ENCODE measurements at places on chromosomes 13 and 19. TPM values are rescaled to one million over a fixed set of nuclear protein-coding genes. Genes with fewer than 3 reads are reported as not detected.

Gene ZSWIM4
- 21.5 TPM for total RNA-seq

GRCh38 chr13:24168979-24169378, 8.5 kb downstream of the SPATA13 start:
- peaks cover 19% of the 10 kb centered on the region for H3K27me3 ChIP-seq
- H3K36me3 ChIP-seq, result no peaks in the 10 kb centered on the region
- H3K4me3 ChIP-seq, result no peak overlapping the region
- DNase-seq, result no peak

Gene C19orf81
- total RNA-seq, result 3.5 TPM

DNA sequence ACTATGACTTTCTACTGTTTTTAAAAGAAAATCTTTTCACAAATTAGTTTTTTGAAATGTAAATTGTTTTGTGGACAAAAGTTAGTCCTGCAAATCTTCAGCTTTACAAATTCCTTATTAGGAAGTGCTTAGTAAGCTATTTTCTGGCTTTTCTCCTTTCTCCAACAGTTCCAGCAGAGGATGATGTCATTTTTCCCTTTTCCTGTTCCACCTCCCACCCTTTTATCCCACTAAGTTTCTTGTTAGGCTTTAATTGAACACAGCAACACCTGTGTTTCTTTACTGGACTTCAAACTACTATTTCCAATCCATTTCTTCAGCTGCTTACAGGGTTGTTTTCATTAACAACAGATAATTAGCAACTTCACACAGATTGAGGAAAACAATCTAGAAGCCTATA, 389.2 kb downstream of the NDFIP2 start:
- peak overlapping the region; percentile 86 for H3K27ac ChIP-seq
- DNase-seq, result no peak
- H3K4me3 ChIP-seq, result no peak overlapping the region
- H3K36me3 ChIP-seq, result no peaks in the 10 kb centered on the region
- H3K27me3 ChIP-seq, result no peaks in the 10 kb centered on the region

GRCh38 chr19:16527971-16528521, 14.2 kb downstream of the CHERP start:
- no peak for DNase-seq
- no peaks in the 10 kb centered on the region for H3K27me3 ChIP-seq
- H3K4me3 ChIP-seq, result no peak overlapping the region
- H3K27ac ChIP-seq, result peak overlapping the region; percentile 25
- H3K4me1 ChIP-seq, result peaks cover 3% of the 10 kb centered on the region

Gene LILRB3
- not detected for total RNA-seq

- peak overlapping the region; percentile 89 for H3K27ac ChIP-seq
- H3K4me1 ChIP-seq, result peaks cover 16% of the 10 kb centered on the region
- no peaks in the 10 kb centered on the region for H3K27me3 ChIP-seq
- DNase-seq, result no peak
- peaks cover 5% of the 10 kb centered on the region for H3K36me3 ChIP-seq
- peak overlapping the region; percentile 87 for H3K4me3 ChIP-seq
Measured at GRCh38 chr13:20901668-20902437, 693 bp downstream of the XPO4 start.

Gene IGFL1
- not detected for total RNA-seq

Gene SLC7A9
- total RNA-seq, result 1.2 TPM

Gene NOVA2
- 0.51 TPM for total RNA-seq

- no peak overlapping the region for H3K4me3 ChIP-seq
- H3K36me3 ChIP-seq, result no peaks in the 10 kb centered on the region
Measured at GRCh38 chr19:33777351-33777750, 19.3 kb upstream of the KCTD15 start.

Gene SDHAF1
- 12.0 TPM for total RNA-seq

DNA sequence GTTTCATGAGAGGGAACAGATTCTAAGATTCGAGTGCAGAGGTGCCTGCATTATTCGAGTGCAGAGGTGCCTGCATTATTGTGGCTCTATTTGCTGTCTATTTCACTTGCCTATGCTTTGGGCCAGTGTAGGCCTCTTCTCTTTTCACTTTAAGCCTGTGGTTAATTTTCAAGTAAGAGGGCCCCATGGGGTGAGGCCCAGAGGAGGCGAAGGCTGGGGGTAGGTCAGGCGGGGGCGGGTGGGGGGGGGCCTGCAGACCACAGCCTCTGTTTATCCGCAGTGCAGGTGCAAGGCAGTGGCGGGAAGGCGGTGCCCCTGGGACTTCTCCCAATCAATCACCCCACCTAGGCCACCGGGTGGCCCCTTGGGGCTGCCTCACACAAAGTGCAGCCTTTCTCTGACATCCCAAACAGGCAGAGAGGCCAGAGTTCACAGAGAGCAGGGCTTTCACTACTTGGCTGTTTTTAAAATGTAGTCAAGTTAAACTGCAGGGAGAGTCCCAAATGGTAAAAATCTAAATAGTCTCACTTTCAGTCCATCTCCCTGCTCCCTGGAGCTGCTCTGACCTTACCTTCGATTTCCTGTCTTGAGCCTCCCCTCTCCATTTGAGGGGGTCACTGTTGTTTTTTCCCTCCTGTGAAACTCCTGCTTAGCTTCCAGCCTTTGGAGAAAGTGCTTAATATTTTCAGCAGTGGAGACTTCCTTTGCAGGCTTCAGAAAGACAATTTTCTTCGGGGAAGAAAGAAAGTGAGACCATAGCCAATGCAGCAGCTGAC, 249.0 kb downstream of the DLEU7 start:
- H3K4me3 ChIP-seq, result no peak overlapping the region
- H3K27me3 ChIP-seq, result peaks cover 4% of the 10 kb centered on the region
- no peaks in the 10 kb centered on the region for H3K36me3 ChIP-seq
- H3K4me1 ChIP-seq, result peaks cover 21% of the 10 kb centered on the region
- H3K27ac ChIP-seq, result no peak overlapping the region
- no peak for DNase-seq

DNA sequence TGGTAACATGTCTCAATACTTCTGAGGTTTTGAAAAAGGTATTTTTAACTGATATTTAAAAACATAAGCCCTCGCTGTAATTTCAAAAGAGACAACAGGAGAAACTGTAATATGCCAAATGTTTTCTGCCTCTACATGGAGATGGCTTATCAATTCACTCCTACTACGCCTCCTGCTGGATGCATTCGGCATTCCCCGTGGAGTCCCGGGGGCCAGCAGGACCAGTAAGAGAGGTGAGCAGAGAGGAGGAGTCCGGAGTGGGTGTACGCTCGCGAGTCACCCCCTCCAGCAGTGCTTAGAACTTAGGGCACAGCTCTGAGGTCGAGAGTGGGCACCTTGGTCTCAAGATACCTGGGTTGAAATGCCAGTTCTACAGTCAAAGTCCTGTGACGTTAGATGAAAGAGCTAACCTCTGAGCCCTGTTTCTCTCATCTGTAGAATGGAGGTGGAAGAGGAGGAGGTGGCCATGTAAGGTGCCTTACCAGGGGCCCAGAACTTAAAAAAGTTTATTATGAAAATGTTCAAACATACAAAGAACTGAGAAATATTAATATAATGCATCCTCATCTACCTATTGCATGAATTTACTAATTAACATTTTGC, 110.2 kb downstream of the STK24 start:
- peaks cover 5% of the 10 kb centered on the region for H3K4me1 ChIP-seq
- H3K27ac ChIP-seq, result no peak overlapping the region
- no peak overlapping the region for H3K4me3 ChIP-seq
- H3K36me3 ChIP-seq, result peaks cover 40% of the 10 kb centered on the region
- no peak for DNase-seq

DNA sequence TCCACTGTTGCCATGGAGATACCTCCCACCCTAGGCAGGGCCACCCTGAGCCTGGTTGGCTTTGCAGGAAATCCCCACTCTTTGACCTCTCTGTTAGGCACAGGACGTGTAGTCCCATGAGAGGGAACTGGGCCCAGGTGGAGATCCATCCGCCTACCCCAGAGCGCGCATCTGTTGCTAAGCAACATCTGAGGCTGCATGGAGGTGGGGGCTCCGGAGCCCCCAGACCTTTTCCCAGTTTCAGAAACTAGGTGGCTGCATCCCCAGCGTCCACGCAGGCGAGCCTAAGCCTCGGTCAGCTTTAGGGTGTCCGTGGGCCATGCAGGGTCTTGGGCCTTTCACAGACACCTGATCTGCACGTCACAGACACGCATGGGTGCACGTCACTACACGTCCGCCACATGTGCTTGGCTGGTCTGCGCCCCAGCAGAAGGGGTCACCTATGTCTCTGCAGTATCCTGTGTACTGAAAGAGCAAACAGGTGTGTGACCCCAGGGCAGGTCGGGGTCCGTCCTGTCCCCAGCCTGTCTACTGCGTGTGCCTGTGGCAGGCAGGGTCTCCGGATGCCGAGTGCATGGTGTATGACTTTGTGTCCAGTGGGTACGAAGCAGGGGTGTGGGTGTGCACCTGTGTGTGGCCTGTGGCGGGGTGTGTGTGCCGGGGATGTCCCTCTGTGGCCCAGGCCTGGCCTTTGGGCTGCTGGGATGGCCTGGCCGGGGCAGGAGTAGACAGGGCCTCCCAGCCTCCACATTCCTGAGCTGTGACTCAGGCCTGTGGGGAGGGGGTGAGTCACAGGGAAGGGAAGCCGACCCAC, 4.1 kb upstream of the CIRBP start:
- peaks cover 53% of the 10 kb centered on the region for H3K4me1 ChIP-seq
- no peak for DNase-seq
- H3K27me3 ChIP-seq, result peaks cover 4% of the 10 kb centered on the region
- H3K27ac ChIP-seq, result peak overlapping the region; percentile 97

Gene TSC22D1
- total RNA-seq, result 98.8 TPM

- peaks cover 15% of the 10 kb centered on the region for H3K27me3 ChIP-seq
- H3K36me3 ChIP-seq, result no peaks in the 10 kb centered on the region
- peaks cover 9% of the 10 kb centered on the region for H3K4me1 ChIP-seq
Measured at GRCh38 chr13:109687559-109688448, 98.6 kb downstream of the IRS2 start.

DNA sequence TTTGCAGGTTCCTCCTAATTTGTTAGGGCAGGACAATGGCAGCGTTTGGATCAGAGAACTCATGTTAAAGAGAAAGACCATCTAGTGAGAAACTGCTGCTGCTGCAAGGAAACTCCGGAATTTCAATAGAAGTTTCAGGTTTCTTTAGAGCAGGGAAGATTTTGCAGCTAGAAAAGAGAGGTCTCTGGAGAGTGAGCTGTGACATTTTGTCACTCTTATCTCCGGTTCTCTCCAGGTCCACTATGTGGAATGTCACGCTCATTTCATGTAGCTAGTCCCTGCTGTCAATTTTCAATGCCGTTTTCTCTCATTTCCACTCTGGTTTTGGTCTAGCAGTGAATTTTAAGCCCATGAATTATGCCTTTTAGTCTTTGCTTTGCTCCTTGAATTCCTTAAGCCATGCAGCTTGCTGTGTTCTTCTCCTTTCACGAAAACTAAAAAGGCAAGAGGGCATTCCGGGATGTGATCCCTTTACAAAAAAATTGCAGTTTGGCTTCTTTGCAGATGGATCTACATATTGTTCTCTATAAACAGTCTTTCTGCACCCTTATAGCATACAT, 46.7 kb upstream of the POSTN start:
- H3K4me1 ChIP-seq, result peaks cover 35% of the 10 kb centered on the region
- H3K27ac ChIP-seq, result peak overlapping the region; percentile 52
- no peaks in the 10 kb centered on the region for H3K36me3 ChIP-seq
- no peaks in the 10 kb centered on the region for H3K27me3 ChIP-seq

GRCh38 chr13:48175185-48175584, 57.8 kb upstream of the ITM2B start:
- H3K4me1 ChIP-seq, result no peaks in the 10 kb centered on the region
- H3K27ac ChIP-seq, result no peak overlapping the region
- no peak overlapping the region for H3K4me3 ChIP-seq
- no peak for DNase-seq

- no peaks in the 10 kb centered on the region for H3K36me3 ChIP-seq
- peaks cover 33% of the 10 kb centered on the region for H3K4me1 ChIP-seq
- no peaks in the 10 kb centered on the region for H3K27me3 ChIP-seq
- DNase-seq, result no peak
- no peak overlapping the region for H3K4me3 ChIP-seq
- no peak overlapping the region for H3K27ac ChIP-seq
Measured at GRCh38 chr13:107964395-107964794, 250.9 kb downstream of the LIG4 start.

DNA sequence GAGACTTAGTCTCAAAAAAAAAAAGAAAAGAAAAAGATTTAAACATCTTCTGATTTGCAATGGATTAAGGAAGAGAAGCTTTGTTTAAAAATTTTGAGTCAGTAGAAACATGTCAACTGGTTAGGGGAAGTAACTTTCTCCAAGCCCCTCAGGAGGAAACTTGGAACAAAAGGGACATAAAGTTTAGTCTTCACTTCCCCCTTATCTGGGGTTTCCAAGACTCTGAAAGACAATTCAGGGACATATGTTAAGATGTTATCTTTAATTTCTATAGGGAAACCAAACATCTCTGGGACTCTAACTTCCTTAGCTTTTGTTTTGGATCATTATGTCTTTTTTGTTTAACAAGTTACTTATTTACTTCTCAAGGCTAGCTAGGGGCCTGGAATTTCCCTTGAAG, 20.1 kb upstream of the MRI1 start:
- H3K36me3 ChIP-seq, result peaks cover 13% of the 10 kb centered on the region
- no peak overlapping the region for H3K27ac ChIP-seq
- no peak overlapping the region for H3K4me3 ChIP-seq
- DNase-seq, result no peak

GRCh38 chr13:111537115-111537728, 216.8 kb downstream of the TEX29 start:
- H3K36me3 ChIP-seq, result no peaks in the 10 kb centered on the region
- H3K27ac ChIP-seq, result no peak overlapping the region
- no peaks in the 10 kb centered on the region for H3K4me1 ChIP-seq
- H3K27me3 ChIP-seq, result peaks cover 94% of the 10 kb centered on the region

Gene SIGLECL1
- total RNA-seq, result not detected

Gene NCAN
- 0.02 TPM for total RNA-seq

Gene PGLYRP1
- total RNA-seq, result not detected

DNA sequence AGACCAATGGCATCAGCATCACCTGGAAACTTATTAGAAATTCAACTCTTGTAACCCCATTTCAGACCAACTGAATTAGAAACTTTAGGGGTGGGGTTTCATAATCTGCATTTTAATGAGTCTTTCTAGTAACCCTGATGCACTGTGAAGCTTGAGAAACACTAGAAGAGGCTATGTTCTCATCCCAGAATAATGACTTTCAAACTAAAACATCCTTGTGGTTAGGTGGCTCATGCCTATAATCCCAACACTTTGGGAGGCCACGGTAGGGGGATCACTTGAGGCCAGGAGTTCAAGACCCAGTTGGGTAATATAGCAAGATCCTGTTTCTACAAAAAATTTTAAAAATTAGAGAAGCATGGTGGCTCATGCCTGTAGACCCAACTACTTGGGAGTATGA, 402.4 kb downstream of the DLEU7 start:
- DNase-seq, result no peak
- H3K4me3 ChIP-seq, result no peak overlapping the region
- no peak overlapping the region for H3K27ac ChIP-seq
- H3K27me3 ChIP-seq, result no peaks in the 10 kb centered on the region
- H3K4me1 ChIP-seq, result peaks cover 13% of the 10 kb centered on the region
- H3K36me3 ChIP-seq, result no peaks in the 10 kb centered on the region

- no peak overlapping the region for H3K4me3 ChIP-seq
- H3K36me3 ChIP-seq, result no peaks in the 10 kb centered on the region
- peaks cover 15% of the 10 kb centered on the region for H3K4me1 ChIP-seq
- H3K27me3 ChIP-seq, result no peaks in the 10 kb centered on the region
Measured at GRCh38 chr13:93685900-93686299, 459.3 kb downstream of the GPC6 start.

GRCh38 chr19:11208561-11209471, 11.5 kb upstream of the KANK2 start:
- H3K4me3 ChIP-seq, result no peak overlapping the region
- DNase-seq, result no peak
- no peak overlapping the region for H3K27ac ChIP-seq
- H3K27me3 ChIP-seq, result no peaks in the 10 kb centered on the region
- peaks cover 14% of the 10 kb centered on the region for H3K36me3 ChIP-seq
- no peaks in the 10 kb centered on the region for H3K4me1 ChIP-seq

Gene ZNF845
- total RNA-seq, result 7.5 TPM

GRCh38 chr13:73323615-73324014, 264.8 kb downstream of the KLF5 start:
- H3K4me1 ChIP-seq, result peaks cover 31% of the 10 kb centered on the region
- no peak overlapping the region for H3K4me3 ChIP-seq
- no peaks in the 10 kb centered on the region for H3K27me3 ChIP-seq
- no peaks in the 10 kb centered on the region for H3K36me3 ChIP-seq
- H3K27ac ChIP-seq, result no peak overlapping the region
